ENCODE measurements at places on chromosomes 12 and 14.

GRCh38 chr12:531951-532585, 72.3 kb downstream of the B4GALNT3 start:
- no peak for DNase-seq

DNA sequence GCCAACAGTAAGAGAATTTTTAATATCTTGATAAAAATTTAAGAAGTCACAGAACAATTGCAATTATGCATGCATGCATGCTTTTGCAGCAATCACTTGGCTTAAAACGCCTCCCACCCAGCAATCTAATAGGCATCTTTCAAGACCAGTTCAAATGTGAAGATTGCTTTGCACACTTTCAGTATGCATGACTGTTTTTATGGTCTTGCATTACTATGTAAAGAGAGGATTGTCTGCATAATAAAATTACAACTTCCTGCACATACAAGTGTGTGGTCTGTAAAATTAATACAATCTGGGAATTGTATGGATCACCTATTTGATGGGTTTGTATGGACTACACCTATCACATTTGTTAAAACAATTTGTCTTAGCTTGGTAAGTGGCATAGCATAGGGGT, 48.8 kb downstream of the E2F7 start:
- DNase-seq = no peak

DNA sequence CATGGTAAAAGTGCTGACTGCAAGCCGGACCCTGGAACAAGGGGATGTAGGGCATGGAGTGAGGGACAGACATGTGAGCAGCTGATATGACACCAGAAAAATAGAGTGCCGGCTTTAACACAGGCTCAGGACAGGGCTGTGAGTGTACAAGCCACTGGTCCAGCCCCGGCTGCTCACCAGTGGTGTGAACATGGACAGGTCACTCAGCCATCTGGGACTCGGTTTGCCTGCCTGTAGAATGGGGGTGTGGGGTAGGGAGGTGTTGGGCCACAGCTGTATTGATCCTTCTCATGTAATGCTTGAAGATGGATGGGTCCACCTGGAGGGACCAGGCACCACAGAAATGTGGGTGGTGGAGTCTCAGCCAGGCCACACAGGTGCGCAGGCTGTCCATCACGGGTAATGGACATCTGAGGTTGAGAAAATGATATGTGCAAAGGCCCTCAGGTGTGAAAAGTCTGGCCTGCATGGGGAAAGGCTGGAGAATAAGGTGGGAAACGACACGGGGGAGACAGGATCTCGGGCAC, 10.6 kb upstream of the KRT74 start:
- no peak for DNase-seq

- no peak for DNase-seq
Observed at GRCh38 chr14:46686652-46687051, 35.1 kb upstream of the RPL10L start.

DNA sequence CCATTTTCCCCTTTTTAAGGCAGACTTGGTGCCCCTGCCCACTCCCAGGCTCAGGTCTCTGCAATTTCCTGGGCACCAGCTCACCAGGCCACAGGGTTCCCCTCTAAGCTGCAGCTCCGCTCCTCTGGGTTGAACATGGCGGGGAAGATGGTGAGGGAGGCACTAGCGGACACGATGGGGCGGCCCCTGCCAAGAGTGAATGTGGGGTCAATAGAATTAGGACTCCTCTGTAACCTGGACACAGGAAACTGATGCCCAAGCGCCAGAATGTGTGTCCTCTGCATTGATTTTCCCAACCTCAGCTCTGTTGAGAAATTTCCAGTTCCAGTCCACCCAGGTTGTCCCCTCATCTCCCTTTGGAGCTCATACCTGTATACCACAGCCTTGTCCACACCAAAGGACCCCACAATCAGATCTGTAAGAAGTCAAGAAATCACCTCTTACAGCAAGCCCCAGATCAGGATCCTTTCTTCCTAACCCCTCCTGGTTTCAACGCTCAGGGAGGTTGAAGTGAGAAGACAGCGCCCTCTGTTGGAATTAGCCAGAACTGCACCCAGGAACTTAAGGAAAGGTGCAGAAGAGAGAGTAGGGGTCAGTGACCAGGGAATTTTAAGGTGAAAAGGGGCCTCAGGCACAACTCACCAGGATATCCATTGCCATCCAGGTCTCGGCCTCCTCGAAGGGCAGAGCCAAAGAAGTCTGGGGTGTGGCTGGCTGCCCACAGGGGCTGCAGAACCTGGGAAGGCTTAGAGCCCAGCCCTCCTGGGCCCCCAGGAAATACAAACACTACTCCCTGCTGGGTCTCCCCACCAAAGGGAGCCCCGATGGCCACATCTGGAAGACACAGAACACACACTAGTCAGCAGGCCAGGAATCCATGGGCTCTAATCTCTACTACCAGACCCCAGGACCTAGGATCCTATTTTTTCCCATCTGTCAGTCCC, 14.7 kb downstream of the ITGA5 start:
- DNase-seq = no peak

GRCh38 chr14:83632375-83632774, 1897.6 kb upstream of the FLRT2 start:
- no peak for DNase-seq

GRCh38 chr12:122895320-122895703, 612 bp downstream of the VPS37B start:
- no peak for DNase-seq

GRCh38 chr12:29743801-29744200, 39.9 kb downstream of the TMTC1 start:
- DNase-seq = no peak

DNA sequence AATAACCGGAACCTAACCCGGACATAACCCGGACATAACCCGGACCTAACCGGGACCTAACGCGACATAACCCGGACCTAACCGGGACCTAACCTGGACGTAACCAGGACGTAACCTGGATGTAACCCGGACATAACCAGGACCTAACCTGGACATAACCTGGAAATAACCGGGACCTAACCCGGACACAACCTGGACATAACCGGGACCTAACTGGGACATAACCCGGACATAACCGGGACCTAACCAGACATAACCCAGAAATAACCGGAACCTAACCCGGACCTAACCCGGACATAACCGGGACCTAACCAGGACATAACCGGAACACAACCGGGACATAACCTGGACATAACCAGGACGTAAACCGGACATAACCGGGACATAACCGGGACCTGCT, 6.7 kb upstream of the FBRSL1 start:
- no peak for DNase-seq

DNA sequence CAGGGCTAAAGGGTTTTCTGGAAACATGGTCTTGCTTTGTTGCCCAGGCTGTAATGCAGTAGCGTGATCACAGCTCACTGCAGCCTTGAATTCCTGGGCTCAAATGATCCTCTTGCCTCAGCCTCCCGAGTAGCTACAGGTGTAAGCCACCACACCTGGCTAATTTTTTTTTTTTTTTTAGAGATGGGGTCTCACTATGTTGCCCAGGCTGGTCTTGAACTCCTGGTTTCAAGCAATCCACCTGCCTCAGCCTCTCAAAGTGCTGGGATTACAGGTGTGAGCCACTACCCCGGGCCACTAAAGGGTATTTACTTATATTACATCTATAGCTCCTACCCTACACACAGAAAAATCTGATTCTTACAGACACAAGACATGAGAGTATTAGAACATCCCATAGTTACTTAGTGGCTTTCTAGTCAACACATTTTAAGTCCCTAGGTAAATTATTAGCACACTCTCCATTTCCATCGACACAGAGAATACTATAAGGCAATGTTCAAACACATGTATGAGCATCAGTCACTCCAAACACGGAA, 6.2 kb upstream of the DCAF11 start:
- DNase-seq = no peak

GRCh38 chr14:60721326-60722106, 2.6 kb downstream of the SIX4 start:
- no peak for DNase-seq

GRCh38 chr12:58988643-58989344, 68.5 kb upstream of the LRIG3 start:
- no peak for DNase-seq

GRCh38 chr12:105724641-105725040, 394.1 kb downstream of the C12orf75 start:
- no peak for DNase-seq

DNA sequence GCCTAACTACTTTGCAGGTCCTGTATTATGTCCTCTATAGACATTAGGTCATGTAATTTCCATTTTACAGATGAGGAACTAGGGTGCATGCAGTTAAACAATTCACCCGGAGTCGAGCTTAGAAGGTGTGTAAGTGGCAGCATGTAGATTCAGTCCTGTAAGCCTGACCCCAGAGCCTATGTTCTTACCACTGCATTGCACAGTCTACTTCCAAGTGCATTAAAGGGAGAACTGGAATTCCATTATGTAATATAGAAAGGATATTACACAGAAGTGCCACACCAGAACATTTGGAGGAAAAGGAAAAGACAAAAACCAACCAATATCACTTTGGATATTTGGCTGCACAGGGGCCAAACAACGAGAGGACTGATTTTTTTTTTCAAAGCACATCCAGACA, 1.2 kb downstream of the GLT8D2 start:
- DNase-seq = no peak

DNA sequence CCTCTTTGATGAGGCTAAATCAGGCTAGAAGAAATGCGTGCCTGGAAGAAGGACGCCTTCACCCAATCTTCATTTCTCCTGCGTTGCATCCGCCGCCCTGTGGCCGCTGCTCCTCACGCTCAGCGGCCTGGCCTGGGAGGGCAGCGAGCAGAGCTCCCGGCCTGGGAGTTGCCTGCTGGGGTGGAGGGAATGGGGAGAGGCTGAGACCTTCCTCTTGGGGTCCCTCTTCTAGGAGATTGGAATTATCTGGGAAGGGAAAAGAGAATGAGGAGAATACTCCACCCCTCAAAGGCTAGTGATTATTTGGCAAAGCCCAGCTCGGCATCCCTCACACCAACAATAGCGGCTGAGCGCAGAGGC, 2.4 kb upstream of the HOXC12 start:
- no peak for DNase-seq

Data from epithelial cell of prostate (primary cell).